ENCODE measurements at places on chromosomes 16 and 17.

- no peak for DNase-seq
Measured at GRCh38 chr16:47592232-47592631, 131.1 kb downstream of the PHKB start.

DNA sequence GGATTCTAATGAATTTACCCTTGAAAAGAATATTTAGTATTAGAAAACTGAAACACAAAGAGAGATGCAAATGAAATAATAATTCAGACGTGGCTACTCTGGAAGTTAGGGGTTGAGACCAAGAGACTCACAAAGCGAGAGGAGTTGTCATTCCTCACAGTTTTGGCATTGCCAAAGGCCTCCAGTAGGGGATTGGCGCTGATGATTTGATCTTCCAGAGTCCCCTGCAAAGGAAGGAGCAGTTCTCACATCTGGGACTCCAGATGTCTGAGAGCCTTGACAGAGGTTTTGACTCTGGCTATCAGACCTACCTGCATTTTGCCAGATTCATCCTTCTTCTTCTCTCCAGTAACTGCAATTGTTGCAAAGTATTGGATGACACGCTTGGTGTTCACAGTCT lies 6.6 kb downstream of the MYH8 start:
- no peak for DNase-seq

DNA sequence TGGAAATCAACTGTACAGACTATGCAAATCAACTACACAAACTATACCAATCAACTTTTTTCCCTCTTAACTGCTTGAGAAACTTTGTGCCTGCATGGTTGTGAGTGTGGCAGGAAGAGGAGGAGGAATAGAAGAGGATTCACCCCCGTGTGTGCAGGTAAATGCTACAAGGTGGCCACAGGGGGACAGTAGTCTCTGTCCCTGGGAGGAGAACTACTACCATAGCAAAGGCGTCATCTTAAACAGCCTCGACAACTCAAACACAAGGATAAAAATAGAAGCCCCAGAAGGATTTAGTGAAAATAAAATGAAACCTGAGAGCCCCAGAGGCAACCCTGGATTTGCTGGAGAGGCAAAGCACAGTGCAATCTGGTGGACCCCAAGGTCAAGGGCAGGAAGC lies 199.5 kb upstream of the DYNLRB2 start:
- peak; percentile 5 for DNase-seq

DNA sequence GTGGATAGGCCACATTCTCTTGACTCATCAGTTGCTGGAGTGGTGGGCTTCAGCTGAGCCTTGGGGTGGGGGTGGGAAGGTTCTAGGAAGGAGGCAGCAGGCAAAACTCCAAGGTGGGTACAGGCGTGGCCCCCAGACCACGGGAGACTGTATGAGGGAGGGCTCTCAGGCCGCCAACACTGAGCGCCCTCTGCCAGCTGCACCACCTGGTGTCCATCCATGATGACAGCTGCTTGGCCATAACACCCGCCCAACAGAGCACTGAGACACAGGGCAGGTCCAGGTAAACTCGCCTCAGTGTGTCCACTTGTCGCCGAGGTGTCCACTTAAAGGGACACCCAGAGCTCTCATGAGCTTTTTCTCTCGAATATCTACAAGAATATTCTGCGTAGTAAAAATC lies 133.5 kb downstream of the C16orf95 start:
- no peak for DNase-seq

GRCh38 chr16:7271486-7271885 lies 61.2 kb upstream of the RBFOX1 start:
- no peak for DNase-seq

- DNase-seq, result no peak
Measured at GRCh38 chr17:66354472-66354871, 52.1 kb downstream of the PRKCA start.

- no peak for DNase-seq
Measured at GRCh38 chr16:56918467-56919012, 13.4 kb upstream of the HERPUD1 start.

DNA sequence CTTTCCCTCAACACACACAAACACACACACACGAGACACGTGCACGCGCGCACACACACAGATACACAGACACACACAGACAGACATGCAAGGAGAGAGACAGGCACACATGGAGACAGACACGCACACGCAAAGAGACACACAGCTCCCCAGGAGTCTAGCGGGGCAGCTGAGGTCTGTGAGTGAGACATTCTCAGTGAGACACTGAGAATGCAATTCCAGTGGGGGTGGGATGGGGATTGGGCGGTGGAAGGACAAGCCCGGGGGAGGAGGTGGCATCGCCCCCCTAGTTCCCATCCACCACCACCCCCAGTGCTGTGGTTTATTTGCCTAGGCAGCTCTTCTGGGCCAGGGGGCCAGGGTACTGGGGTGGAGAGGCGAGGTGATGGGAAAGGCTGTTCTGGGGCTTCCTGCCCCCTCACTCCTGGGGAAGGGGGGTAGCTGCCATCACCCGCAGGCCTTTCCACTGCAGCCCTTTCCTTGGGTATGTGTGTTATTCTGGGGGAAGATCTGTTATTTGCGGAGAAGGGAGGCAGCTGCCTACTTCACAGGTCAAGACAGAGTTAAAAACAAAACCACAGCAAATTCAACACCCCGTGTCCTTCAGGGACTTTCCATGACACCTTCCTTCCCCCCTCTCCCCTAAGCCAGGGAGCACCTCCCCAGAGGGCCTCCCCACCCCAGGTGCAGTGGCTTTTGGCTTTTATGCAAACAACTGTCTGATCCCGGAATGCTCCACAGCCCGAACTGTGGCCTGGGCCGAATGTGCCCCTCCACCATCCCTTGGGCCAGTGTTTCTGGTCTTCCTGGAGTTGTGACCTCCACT lies 18.0 kb downstream of the GRB7 start:
- no peak for DNase-seq

GRCh38 chr16:1051446-1051845 lies 21.1 kb upstream of the SSTR5 start:
- DNase-seq, result no peak

GRCh38 chr16:86991679-86992078 lies 325.5 kb downstream of the C16orf95 start:
- DNase-seq, result no peak

GRCh38 chr17:77282524-77283515 lies 142.1 kb downstream of the SEC14L1 start:
- peak; percentile 79 for DNase-seq

GRCh38 chr16:28882551-28883160 lies 4.4 kb downstream of the ATP2A1 start:
- DNase-seq, result no peak

GRCh38 chr16:89343501-89344457 lies 126.3 kb downstream of the ZNF778 start:
- peak; percentile 80 for DNase-seq

DNA sequence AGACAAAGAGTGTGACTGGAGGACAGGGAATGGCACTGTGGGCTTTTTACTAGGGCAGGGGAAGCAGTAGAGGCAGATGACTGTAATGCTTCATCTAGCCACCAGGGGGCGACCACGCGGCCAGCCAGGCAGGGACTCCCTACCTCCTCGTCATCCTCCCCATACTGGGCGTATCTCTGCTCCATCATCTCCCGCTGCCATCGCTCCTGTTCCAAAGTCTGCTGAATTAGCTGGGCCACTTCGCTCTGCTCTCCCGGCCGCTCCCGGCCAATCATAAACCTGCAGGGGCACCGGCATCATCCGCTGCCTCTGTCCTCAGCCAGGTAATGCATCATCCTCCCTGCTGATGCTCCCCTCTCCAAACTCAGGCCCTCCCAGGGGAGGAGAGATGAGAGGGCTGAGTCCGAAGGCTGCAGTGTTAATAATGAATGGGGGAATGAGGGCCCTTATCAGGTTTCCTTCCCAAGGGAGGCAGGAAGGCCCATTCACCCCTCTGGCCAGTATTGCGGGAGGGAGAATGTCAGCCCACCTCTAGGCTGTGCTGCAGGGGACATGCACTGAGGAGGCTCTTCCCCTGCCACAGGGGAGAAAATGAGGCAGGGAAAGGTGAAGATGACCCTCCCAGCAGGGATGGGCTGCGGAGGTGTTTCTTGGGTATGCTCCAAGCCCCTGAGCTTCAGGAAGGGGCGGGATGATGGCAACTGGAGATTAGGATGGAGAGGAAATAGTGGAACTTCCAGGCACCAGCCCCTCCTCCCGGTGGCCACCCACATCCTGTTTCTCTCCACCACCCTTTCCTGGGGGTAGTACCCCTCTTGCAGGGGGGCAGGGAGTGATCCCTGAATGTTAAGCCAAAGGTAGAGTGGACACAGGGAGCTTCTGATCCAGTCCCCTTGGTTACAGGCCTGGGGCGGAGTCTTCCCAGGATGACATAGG lies 10.3 kb upstream of the SAMD14 start:
- peak; percentile 79 for DNase-seq

DNA sequence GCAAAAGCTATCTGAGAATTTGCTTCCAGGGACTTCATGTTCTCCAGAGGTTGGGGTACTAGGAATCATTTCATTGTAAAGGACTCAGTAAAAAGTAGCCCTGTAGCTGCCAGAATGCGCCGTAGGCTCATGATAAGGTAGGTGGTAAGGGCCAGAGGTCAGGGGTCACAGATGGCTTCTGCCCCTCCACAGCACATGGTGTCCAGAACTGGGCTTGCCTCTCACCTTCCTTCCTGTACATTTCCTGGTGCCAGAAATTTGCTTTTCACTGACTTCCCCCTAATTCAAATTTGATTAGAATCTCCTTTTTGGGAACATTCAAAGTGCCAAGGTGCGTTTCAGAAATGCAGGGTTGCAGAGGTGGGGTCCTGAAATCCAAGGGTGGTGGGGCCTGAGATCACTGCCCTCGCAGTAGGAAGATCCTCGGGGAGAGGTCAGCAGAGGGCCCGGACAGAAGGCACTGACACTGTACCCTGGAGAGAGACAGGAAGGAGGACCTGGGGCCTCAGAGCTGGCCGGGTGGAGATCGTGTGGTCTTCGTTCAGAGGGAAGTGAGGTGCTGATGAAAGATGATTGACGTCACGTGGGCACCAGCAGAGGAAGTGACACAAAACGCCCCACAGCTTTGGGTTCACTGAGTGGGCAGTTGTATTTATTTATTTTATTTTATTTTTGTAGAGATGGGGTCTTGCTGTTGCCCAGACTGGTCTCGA lies 25.5 kb upstream of the METRNL start:
- no peak for DNase-seq

DNA sequence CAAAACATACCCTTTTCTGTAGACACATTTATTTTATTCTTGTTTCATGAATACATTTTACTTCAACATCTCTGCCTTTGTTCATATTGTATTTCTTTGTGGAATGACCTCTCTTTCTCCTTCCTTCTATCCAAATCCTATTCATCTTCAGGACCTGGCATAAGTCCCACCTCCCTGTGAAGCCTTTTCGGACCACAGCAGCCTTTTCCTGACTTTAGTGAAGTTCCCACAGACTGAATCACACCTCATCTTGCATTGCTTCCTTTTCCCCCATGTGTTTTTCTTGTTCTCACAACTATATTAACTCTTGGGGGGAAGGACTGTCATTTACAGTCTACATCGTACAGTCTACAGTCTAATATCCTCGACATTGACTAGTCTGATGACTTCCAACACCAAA lies 58.2 kb downstream of the MFSD11 start:
- no peak for DNase-seq

DNA sequence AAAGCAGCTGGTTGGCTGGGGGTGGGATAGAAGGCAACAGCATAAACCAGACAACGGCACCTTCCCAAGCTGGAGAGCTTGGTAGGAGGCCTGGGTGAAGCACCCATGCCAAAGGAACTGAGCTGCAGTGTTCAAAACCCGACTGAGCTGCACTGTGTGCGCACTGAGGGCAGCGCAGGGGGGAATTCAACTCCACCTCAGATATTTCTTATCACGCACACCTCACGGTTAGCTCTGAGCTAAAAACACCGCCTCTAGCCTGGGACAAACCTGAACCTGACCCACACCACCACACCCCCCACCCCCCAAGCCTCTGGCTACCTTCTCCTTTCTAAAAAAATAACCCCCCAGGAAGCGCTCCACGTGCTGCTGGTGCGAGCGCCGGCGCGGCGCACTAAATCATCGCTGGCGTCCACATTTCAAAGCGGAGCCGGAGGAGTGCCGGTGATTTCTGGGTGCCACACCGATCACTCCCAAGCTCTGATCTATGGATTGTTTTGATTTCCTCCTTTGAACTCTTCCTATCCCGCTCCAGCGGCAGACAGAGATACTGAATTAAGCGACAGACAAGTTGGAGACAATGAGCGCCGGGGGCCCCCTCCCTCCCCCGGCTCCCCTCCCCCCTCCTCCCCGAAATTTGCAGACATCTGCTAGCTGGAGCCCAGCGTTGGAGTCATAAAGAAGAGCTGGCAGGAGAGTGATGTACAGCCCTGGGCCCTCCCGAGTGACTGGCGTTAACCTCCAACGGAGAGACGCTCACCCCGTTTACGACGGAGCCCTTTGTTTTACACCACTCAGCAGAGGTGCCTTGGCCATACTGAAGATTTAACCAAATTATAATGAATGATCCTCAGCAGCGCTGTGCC lies 85.0 kb downstream of the NOG start:
- no peak for DNase-seq

DNA sequence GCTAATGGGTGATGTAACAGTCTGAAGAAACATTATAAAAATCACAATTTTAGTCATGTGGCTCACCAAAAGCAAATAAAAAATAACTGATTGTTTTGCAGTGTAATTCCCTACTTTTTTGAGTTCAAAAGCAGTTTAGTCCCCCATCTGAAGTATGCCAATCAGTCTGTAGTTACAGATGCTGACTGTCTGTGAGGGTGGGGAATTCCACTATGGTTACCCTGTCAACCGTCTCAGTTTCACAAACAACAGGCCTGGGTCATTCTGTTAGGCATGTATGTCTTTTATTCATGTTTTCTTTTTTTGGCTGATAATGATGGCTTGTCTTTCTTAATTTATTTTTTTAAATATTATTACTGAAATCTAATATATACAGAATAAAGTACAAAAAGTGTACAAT lies 69.3 kb downstream of the STXBP4 start:
- no peak for DNase-seq

DNA sequence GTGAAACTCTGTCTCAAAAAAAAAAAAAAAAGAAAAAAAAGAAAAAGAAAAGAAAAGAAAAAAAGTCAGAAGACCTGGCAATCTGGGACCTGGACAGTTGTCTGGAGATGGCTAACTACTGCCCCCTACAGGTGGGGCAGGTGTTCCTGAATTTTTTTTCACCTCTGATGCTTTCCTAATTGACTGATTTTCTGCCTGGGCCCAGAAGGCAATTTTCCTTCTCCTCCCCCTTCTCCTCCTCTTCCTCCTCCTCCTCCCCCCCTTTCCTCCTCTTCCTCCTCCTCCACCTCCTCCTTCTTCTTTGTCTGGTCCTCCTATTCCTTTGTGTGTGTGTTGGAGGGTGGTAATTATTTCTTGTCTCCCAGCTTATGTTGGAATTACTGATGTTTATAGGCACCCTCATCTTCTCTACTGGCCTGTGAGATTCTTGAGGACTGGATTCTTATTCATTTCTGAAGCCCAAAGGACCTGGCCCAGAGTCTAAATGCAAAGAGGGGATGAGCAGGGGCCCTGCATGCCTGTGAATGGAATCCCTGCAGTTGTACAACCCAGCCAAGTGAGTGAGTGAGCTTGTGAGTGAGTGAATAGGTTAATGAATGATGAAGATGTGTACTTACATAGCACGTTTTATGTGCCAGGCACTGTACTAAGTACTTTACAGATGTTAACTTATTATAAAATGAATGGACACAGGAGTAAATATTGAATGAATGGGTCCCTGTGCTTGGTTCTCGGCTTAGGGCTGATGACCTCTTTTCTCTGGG lies 26.9 kb downstream of the IRX5 start:
- DNase-seq, result peak; percentile 59
